ENCODE measurements at places on chromosomes 6 and 20. TPM values are rescaled to one million over a fixed set of nuclear protein-coding genes. Genes with fewer than 3 reads are reported as not detected.

MDC1 gene
- 92.0 TPM for total RNA-seq

HLA-DPA1 gene
- 11.5 TPM for total RNA-seq

TGM3 gene
- not detected for total RNA-seq

SLC22A1 gene
- 1.2 TPM for total RNA-seq

DNA sequence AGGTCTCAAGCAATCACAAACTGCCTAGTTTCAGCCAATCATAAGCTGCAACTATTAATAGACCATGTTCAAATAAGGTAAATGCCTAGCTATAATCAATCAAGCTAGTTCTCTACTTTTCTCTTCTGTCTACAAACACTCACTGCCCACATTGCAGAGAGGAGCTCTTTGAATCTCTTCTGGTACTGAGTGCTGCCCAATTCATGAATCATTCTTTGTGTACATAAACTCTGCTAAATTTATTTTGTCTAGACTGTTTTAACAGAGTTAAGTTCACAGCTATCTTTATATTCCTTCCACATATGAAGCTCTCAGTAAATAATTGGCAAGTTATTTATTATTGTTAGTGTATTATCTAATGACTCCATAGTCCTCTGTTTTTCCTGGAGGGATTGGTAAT lies 411.0 kb downstream of the EPHA7 start:
- H3K27me3 ChIP-seq: no peaks in the 10 kb centered on the region
- DNase-seq: no peak
- H3K36me3 ChIP-seq: no peaks in the 10 kb centered on the region
- no peak overlapping the region for H3K4me3 ChIP-seq
- no peak overlapping the region for H3K27ac ChIP-seq
- no peaks in the 10 kb centered on the region for H3K4me1 ChIP-seq

- H3K4me3 ChIP-seq: no peak overlapping the region
- H3K4me1 ChIP-seq: no peaks in the 10 kb centered on the region
Observed at GRCh38 chr6:164741938-164742451, 567.4 kb downstream of the C6orf118 start.

DNA sequence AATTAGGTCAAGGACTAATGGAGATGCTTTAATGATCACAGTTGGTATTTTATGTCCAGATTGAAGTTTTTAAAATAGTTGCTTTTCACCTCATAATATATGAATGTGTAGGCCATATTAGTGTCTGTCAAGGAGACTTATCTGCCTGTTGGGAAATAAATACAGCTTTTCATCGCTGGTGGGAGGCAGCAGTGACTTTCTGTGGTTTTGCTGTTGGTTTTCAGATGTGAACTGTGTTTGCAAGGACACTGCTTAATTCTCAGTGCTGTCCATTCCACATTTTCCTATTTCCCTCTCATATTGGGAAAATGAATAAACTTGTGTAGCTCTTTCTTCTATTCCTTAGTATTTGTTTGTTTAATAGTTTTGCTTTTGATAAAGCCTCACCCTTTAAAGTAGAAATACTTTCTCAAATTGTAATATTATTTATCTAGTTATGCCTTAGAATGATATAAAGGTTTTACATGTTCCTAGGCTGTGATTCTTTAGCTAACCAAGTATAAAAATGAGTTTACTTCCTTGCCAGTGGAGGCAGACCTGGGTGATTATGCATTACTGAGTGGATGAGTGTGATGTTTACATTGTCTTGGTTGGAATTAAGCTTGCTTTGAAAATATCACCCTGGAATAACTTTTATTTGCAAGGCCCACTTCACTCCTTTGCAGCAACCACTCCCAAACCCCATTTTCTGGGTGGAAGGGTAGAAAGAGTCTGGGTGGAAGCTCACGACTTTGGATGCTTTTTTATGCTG lies 3.3 kb downstream of the PLCB4 start:
- no peak for DNase-seq
- peaks cover 11% of the 10 kb centered on the region for H3K27me3 ChIP-seq
- H3K36me3 ChIP-seq: peaks cover 2% of the 10 kb centered on the region
- H3K4me1 ChIP-seq: peaks cover 3% of the 10 kb centered on the region

DNA sequence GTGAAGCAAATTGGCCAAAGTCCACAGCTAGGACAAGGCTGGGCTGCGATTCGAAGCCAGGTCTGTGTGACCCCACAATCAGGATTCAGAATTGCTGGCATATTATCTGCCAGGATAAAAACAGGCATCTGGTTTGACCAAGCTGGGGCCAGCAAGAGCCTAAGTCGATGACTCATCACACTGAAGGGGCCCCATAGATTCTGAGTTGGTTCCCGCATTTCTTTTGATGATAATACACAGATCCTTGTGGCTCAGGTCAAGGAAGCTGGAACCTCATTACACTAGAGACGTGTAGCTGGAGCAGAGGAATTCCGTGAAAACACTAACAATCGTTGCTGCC lies 6.5 kb downstream of the KCNB1 start:
- DNase-seq: no peak
- no peak overlapping the region for H3K27ac ChIP-seq
- H3K36me3 ChIP-seq: no peaks in the 10 kb centered on the region
- no peak overlapping the region for H3K4me3 ChIP-seq

GRCh38 chr6:158906926-158907325 lies 87.8 kb upstream of the EZR start:
- H3K4me1 ChIP-seq: peaks cover 20% of the 10 kb centered on the region
- H3K27ac ChIP-seq: no peak overlapping the region
- no peaks in the 10 kb centered on the region for H3K27me3 ChIP-seq
- peaks cover 10% of the 10 kb centered on the region for H3K36me3 ChIP-seq
- H3K4me3 ChIP-seq: no peak overlapping the region
- no peak for DNase-seq

DNA sequence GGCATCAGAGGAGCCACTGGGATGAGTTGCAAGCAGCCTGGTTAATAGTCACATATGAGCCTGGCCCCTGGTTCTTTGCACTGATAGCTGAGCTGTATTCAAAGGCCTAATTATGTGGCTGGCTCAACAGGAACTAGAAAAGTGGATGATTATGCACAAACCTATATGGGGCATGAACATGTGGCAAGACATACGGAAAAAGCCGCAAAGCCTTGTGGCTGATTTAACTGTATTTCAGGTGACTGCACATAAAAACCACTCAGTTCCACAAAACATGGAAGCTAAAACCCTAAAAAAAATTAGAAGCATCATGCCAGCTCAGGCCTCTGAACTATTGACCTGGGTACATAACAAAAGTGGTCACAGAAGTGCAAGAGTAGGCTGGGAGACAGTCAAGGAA lies 13.0 kb upstream of the MUC22 start:
- H3K27ac ChIP-seq: no peak overlapping the region
- DNase-seq: no peak
- H3K27me3 ChIP-seq: no peaks in the 10 kb centered on the region
- no peaks in the 10 kb centered on the region for H3K4me1 ChIP-seq
- no peak overlapping the region for H3K4me3 ChIP-seq

DNA sequence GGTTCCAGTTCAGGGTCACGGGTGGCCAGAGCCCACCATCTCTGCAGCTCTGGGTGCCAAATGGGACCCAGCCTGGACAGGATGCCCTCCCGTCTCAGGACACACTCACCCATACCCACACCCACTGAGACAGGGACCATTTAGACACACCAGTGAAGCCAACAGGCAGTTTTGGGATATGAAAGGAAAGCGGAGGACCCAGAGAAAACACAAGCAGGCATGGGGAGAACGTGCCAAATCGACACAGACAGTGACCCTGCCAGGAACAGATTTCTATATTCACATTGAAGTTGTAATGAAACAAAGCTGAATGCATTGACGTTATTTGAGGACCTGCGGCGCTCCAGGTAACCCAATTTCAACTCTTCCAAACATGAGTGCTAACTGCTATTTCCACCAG lies 164.5 kb downstream of the DOK5 start:
- H3K27ac ChIP-seq: no peak overlapping the region
- H3K27me3 ChIP-seq: peaks cover 4% of the 10 kb centered on the region
- H3K4me3 ChIP-seq: no peak overlapping the region
- H3K36me3 ChIP-seq: no peaks in the 10 kb centered on the region

DNA sequence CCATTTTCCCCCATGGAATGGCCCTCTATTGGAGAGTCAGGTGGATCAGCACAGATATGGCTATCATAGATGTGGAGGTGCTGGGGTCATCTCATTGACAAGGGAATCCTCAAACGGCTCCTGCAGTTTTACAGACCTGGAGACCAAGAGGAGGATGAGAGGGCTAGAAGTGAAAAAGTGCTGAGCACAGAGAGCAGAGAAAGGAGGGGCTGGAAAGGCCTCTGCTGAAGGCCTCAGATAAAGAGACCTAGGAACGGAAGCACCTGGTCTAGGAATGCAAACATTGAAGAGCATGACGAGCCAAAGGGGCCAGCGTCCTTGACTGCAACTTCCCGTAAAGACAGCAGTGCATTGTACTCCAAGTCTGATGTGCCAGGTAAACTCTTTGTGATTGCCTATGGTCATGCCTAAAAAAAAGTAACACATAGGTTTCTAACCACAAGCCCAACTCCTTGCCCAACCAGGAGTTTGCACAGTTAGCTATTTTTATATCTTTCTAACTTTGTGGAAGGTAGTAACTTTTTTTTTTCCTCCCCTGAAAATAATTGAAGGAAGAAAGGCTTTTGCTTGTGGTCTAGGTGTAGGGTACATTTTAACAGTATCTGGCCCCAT lies 15.2 kb downstream of the RSPH4A start:
- no peaks in the 10 kb centered on the region for H3K27me3 ChIP-seq
- no peak overlapping the region for H3K27ac ChIP-seq
- no peak for DNase-seq
- H3K36me3 ChIP-seq: peaks cover 17% of the 10 kb centered on the region

DNA sequence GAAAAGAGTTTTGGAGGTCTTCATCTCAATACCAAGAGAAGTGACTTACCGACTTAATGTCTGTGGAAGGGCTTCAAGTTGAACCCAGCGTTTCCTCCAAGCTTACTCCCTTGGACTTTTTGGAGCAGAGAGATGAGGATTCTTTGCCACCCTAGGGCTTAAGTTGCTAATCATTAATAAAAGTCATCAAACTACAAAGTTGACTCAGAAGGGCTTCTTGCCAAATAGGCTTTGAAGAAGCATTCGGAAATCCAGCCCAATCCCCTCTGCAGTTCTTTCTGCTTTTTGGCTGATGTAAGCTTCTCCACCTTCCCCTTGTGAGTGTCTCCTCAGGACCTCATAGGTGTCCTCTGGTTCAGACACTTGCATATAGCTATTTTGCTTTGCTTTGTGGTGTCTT lies at the start of gene SLC17A3:
SLC17A3 (minus strand) TSS at position 126 of the 400 bp plus-strand sequence. CDS start 5,856 bp downstream, outside the sequence.
- peaks cover 18% of the 10 kb centered on the region for H3K4me1 ChIP-seq
- H3K27ac ChIP-seq: no peak within 1 kb of the TSS
- DNase-seq: no peak
- no peaks in the 10 kb centered on the region for H3K36me3 ChIP-seq
- no peak within 1 kb of the TSS for H3K4me3 ChIP-seq

DNA sequence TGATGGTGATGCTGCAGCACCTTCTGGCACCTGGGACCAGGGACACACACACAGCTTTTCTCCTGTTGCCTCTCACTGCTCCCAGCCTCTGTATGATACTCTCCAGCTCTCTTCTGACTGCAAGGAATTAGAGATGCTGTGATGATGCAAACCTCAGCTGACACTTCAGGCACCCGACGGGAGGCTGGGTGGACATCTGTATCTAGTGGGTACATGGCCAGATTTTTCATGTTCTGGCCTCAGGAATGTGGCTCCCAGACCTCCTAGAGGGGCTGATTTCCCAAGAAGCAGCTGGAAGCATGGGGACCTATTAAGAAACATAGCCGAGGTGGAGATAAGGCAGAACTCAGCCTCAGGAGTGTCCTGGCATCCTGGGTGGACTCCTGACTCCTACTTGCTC lies 6.8 kb upstream of the EPB41L1 start:
- H3K4me3 ChIP-seq: no peak overlapping the region
- DNase-seq: no peak
- peaks cover 2% of the 10 kb centered on the region for H3K4me1 ChIP-seq
- H3K27me3 ChIP-seq: peaks cover 10% of the 10 kb centered on the region
- H3K27ac ChIP-seq: no peak overlapping the region
- H3K36me3 ChIP-seq: no peaks in the 10 kb centered on the region

- DNase-seq: no peak
- H3K4me1 ChIP-seq: no peaks in the 10 kb centered on the region
- H3K27ac ChIP-seq: no peak overlapping the region
- H3K36me3 ChIP-seq: no peaks in the 10 kb centered on the region
- peaks cover 2% of the 10 kb centered on the region for H3K27me3 ChIP-seq
Observed at GRCh38 chr6:134647861-134648260, 302.0 kb downstream of the ALDH8A1 start.
